ENCODE measurements at places on chromosomes 6 and 20.

- no peak for DNase-seq
Observed at GRCh38 chr20:13105039-13105438, 96.3 kb downstream of the SPTLC3 start.

DNA sequence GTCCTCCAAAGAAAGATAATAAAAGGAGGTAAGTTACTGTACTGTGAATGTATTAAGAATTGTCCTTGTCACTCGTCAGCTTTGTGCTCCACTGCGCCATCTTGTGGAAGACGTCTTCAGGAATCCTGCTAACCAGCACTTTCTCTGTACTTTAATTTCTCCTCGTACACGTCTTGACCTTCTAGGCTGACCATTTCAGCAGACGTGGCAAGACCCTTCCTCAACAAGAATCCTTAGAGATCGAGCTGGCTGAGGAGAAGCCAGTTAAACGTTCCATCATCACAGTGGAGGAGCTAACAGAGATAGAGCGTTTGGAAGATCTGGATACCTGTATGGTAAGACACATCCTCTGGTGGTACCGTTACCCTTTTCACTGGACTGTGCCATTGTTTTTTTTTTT, 95.5 kb upstream of the SCGN start:
- peak; percentile 78 for DNase-seq

DNA sequence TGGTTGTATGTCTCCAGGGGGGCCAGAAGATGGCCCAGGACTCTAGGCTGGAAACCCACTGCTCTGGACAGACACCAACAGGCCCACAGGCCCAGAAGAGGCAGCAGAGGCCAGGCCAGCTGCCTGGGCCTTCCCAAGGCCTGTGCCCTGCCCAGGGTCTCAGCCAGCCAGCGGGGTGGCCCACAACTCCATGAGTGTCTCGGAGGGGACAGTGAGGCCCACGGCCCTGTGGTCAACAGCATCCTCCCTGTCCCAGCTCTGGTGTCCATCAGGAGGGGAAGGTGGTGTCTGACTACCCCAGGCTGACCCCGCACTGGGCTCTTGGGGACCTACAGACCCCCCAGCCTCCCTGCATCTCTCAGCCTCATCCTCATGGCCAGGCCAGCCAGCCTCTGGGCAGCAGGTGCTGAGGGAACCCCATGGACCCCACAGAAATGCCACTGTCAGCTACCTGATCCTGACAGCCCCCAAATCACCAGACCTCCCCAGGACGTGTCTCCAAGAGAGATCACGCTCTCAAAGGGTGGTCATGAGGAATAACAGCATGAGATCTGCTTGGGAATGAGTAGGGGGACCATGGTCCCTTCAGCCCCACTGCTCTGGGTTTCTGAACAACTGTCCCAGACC, 112.4 kb downstream of the NOL4L start:
- no peak for DNase-seq

- no peak for DNase-seq
Observed at GRCh38 chr20:8431538-8432434, 299.7 kb downstream of the PLCB1 start.

GRCh38 chr6:38413102-38413800, 226.5 kb downstream of the BTBD9 start:
- DNase-seq: no peak

DNA sequence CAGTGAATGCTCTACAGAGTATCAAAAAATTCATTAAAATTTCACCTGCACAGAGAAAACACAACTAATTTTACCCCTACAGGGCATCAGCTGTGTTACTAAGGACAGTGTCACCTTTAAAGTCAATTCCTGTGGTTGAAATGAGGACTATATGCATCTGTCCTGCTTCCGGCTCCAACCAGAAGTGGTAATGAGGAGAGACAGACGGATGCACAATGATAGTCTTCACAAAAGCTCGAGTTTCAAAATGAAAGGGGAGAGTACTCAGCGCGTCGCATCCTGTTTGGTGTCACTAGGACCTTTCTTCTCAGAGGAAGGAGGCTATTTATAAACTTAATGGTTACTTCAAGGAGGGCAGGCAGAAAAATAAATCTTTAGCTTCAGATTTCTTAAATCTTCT, 86.5 kb downstream of the LYRM4 start:
- DNase-seq: no peak

GRCh38 chr6:64985726-64986125, 721.3 kb downstream of the EYS start:
- no peak for DNase-seq
